A549 treated with ZK216348 at 1 μM for 4 hours (cell line): ENCODE measurements at places on chromosomes 2 and 18. TPM values are rescaled to one million over a fixed set of nuclear protein-coding genes. Genes with fewer than 3 reads are reported as not detected.

The LRRC30 gene
- total RNA-seq: not detected in 5 replicates

The MPP4 gene
- total RNA-seq: 0.06 to 0.13 TPM (median 0.10 TPM) in 3 of 5 replicates, not detected in the others

The CD8B gene
- not detected in 5 replicates for total RNA-seq

The ITGAV gene
- total RNA-seq: 45.2 to 97.0 TPM (median 73.3 TPM) in 5 replicates

The FSHR gene
- total RNA-seq: not detected in 5 replicates

The OR6B2 gene
- not detected in 5 replicates for total RNA-seq

The E2F6 gene
- 23.3 to 28.4 TPM (median 25.0 TPM) in 5 replicates for total RNA-seq

The MC2R gene
- not detected in 5 replicates for total RNA-seq

The IDH1 gene
- 76.4 to 89.5 TPM (median 83.4 TPM) in 5 replicates for total RNA-seq
